ENCODE measurements at places on chromosomes 6 and 20.

- no peak overlapping the region for H3K27ac ChIP-seq
- H3K27me3 ChIP-seq: no peaks in the 10 kb centered on the region
- no peak overlapping the region for H3K4me3 ChIP-seq
- no peak for DNase-seq
Measured at GRCh38 chr6:160238278-160238711, 20.3 kb downstream of the SLC22A2 start.

DNA sequence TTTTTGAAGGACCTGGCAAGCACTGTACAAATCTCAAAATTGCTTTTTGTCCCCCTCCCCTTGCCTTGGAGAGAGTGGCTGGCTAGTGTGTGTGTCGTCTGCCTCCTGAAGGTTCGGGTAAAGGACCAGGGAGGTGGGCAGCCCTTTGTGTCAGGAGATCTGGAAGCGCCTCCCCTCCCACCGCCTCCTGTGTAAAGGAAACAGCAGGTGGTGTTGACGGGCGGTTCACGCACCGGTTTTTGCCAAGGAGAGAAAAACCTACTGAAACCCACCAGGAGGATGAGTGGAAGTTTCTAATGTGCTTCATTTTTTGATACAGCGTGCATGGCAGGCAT lies 1.2 kb downstream of the ENTPD6 start:
- no peaks in the 10 kb centered on the region for H3K36me3 ChIP-seq
- DNase-seq: no peak
- no peaks in the 10 kb centered on the region for H3K27me3 ChIP-seq
- H3K4me1 ChIP-seq: peaks cover 9% of the 10 kb centered on the region
- no peak overlapping the region for H3K27ac ChIP-seq
- H3K4me3 ChIP-seq: peak overlapping the region; percentile 83

- H3K4me1 ChIP-seq: peaks cover 20% of the 10 kb centered on the region
- H3K4me3 ChIP-seq: no peak overlapping the region
- H3K36me3 ChIP-seq: peaks cover 3% of the 10 kb centered on the region
Measured at GRCh38 chr6:149013586-149014344, 266.9 kb downstream of the UST start.

DNA sequence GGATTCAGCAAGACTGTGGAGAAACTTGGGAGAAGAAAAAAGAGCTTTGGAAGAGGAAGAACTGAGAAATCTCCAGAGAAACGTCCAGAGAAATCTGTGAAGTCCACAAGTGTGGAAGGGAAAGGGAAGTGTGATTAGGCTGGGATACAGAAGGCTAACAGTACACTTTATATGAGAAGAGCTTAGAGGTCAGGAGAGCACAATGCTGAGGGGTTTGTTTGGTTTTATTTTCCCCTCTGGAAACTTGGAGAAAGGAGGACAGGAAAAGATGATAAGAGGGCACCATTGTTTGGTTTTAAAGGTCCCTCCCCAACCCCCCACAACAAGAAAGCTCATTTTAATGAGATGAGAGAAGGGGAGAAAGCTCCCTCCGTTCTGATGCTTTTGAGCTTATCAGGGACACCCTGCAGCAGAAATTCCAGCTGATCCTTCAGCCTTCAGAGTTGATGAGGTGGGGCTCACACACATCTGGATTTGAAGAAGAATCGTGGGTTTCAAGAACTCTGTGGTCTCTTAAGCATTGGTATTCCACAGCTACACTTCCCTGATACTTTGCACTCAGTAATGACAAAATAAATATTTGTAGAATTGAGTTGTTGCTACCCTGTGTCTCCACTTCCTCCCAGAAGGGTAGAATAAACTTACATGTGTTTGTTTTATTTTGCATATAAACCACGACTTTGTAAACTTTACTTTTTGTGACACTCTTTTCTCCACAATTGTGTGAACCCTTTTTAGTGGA lies 1.9 kb downstream of the NT5E start:
- no peak overlapping the region for H3K4me3 ChIP-seq
- H3K27ac ChIP-seq: no peak overlapping the region
- H3K27me3 ChIP-seq: peaks cover 35% of the 10 kb centered on the region
- DNase-seq: no peak
- no peaks in the 10 kb centered on the region for H3K4me1 ChIP-seq

- H3K4me1 ChIP-seq: no peaks in the 10 kb centered on the region
- H3K27me3 ChIP-seq: no peaks in the 10 kb centered on the region
- DNase-seq: no peak
- peaks cover 12% of the 10 kb centered on the region for H3K36me3 ChIP-seq
- H3K4me3 ChIP-seq: no peak overlapping the region
Measured at GRCh38 chr20:49032455-49032854, 13.7 kb upstream of the CSE1L start.

GRCh38 chr6:109877028-109878004 lies 100.8 kb upstream of the GPR6 start:
- DNase-seq: no peak
- H3K36me3 ChIP-seq: no peaks in the 10 kb centered on the region
- no peaks in the 10 kb centered on the region for H3K27me3 ChIP-seq
- no peak overlapping the region for H3K27ac ChIP-seq
- H3K4me3 ChIP-seq: no peak overlapping the region
